NCI-H2171 treated with DMSO at 0.1 percent for 48 hours (cell line): ENCODE measurements at places on chromosomes 1 and 21.
A peak's percentile ranks its signal among the peaks of the same experiment; 100 is the strongest.

DNA sequence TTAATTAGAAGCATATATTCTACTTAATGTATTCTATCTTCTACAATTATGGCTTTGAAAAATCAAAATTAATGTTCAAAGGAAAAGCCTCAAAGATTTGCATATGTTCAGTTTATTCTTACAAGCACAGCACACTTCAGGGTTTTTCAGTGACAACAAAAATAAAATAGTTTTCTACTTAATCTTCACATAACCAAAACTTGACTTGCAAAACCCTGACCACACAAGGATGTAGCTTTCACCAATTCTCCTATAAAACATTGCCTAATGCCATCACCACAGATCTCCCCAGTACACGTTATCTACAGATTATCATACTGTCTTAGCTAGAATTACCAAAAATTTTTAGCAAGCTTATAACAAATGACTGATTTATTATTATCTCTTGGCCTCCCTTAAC is 23.3 kb downstream of the LPAR3 start:
- no peak for DNase-seq

- DNase-seq: no peak
Measured at GRCh38 chr1:90176530-90176929, 181.6 kb downstream of the ZNF326 start.

DNA sequence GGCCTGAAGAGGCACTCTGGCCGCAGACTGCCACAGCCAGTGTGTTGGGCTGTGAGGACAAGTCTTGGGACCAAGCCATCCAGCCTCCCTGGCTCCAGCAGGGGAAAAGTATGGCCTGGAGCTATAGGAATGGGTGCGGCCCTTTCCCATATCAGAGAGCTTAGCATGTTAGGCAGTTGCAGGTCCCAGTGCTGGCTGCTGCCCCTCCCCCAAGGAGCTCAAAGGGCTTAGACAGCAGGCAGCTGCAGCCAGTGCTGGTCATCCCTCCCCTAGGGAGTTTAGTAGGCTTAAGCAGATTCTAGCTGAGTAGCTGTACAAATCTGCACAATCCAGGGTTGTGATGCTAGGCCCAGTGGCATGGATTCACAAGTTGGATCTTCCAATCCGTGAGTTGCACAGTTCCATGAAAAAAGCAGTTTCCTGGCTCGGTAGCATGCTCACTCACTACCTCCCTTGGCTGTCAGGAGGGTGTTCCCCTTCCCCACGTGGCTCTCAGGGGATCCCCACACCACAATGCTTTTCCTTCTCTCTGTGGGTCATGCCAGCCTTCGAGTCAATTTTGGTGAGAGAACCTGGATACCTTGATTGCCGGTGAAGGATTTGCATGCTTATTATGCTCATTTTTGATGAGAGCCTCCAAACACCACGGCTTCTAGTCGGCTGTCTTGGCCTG is 1490.8 kb downstream of the BRINP3 start:
- no peak for DNase-seq

DNA sequence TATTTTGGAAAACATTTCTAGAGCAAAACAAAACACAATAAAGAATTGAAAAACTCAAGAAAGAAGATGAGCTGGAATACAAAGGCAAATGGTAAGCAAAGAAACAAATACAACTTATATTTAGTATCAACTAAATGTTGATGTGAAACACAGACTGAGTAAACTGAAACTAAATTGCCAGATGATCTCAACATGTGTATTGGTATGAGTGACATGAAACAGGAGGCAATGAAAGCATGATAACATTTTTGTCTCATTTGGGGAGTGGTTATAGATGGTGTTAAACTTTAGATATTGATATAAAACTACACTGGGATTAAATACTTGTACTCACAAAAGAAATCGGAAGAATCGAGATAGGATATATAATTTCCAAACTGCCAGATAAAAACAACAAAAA is 805.6 kb upstream of the CXADR start:
- no peak for DNase-seq

DNA sequence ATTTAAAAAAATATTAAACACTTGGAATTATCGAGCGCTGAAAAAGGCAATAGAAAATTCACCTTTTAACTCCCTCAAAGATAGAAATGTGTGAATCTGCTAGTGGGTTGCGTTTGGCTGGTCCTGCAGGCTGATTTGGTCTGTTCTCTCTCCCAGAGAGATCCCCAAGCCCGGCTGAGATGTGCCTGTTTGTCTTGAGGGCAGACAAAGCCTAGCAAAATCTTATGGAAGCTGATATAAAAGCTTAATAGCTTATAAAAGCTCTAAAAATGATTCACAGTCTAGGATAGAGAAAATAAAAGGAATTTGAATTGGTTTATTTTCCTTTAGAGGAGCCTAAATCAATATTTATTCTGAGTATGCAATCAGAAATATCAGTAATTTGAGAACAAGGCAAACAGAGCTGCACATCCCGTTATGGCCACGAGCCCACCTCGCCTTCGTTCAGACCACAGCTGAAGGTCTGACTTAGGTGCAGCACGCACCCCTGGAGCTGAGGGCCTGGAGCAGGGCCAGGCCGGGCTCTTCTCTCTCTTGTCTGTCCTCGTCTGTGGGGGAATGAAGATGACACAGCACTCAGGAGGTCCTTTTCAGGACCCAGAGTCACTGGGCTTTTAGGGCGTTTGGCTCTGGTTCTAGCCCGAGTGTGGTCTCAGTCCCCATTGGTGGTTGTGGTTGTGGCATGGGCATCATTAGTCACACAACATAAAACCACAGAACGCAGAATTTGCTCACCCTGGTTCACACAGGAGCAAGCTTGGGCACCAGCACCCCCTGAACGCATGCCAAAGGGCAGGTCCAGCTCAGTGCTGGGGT is 18.6 kb downstream of the PDE9A start:
- no peak for DNase-seq

GRCh38 chr21:19523746-19524145 is 1120.2 kb upstream of the TMPRSS15 start:
- no peak for DNase-seq

DNA sequence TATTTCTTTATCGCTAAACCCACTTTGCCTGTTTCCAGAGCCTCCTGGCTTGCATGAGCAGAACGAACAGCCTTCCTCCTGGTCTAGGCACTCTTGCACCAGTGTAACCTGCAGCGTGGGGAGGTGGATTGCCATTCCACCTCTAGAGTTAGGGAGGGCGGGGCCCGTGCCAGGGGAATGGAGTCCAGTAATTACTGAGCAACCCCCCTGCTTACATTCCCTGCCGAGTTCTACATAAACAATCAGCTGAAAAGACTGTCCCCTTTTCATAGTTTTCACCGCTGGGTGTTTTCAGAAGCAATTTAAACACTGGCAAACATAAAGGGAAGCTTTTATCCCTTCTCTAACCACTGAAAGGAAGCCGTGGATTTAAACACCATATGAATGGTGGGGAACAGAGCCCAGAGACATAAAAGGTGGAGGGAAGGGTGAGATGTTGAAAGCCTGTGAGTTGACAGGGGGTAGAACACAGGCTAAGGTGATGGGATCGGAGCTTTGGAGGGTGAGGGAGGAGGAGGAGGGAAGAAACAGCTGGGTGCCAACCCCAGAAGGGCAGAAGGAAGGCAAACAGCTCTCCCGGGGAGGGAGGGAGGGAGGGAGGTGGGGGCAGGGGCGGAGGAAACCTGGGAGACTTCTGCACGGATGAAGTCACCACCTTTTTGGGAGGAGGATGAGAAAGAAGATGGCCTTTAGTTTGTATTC is 68.0 kb upstream of the WDR26 start:
- peak; percentile 91 for DNase-seq
